MG63 (cell line): ENCODE measurements at places on chromosomes 2 and 18.

DNA sequence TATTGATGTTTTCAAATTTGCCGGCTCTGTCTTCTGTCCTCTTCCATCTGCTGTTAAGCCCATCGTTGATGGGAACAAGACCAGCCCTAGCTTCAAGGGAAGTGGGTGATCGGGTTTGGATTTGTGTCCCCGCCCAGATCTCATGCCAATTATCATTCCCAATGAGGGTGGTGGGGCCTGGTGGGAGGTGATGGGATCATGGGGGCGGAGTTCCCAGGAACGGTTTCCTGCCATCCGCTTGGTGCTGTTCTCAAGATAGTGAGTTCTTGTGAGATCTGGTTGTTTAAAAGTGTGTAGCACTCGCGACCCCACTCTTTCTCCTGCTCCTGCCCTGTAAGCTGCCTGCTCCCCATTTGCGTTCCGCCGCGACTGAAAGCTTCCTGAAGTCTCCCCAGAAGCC, 9.5 kb downstream of the ASB18 start:
- DNase-seq: no peak

- DNase-seq: no peak
Measured at GRCh38 chr2:147509821-147510220, 335.0 kb upstream of the ACVR2A start.

DNA sequence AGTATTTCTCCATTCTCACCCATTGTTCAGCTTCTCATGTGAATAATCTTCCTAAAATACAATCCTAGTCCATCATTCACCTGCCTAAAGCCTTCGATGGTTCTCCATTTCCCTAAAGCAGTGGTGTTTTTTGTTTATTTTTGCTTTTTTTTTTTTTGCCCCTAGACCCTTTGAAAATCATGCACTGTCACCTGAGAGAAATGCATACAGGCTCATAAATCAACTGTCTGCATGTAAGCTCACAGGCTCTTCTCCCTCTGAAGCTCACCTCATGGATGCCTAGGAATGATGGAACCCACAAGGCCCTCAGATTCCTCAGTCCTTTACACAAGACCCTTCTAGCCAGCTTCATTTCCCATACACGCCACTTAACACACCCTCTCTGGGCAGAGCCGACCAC, 31.5 kb downstream of the B4GALT6 start:
- no peak for DNase-seq

- no peak for DNase-seq
Measured at GRCh38 chr2:157804355-157804754, 71.8 kb downstream of the ACVR1 start.

DNA sequence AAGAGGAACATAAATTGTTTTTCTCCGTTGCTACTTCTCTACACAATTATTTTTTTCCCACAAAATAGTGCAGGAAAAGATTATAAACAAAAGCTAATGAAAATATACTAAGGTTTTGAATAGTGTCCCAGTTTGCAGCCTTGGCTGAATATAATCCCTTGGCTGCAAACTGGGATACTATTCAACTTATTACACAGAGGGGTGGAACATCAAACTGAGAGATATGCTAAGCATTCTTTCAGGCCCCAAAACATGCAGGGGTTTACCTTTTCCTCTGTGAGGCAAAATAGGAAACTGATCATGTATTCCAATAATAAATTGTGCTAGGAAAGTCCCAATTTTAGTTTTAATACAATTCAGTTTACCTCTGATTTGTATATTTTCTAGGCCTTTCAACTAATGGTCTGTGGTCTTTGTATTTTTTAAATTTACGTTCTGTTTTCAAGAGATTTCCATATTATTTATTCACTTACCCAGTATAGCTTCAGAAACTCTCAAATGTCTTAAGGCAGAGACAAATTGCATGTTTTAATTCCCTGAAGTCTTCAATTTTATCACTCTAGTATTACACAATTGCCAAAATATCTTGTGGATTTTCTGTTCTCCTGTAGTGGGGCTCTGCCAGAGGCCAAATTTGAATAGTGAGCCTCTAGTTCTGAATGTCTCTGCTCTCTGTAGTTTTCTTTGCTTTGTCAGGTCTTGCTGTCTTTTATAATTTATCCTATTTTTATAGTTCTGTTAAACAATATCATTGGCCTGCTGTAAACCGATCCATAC, 63.9 kb downstream of the PPP1R1C start:
- no peak for DNase-seq

DNA sequence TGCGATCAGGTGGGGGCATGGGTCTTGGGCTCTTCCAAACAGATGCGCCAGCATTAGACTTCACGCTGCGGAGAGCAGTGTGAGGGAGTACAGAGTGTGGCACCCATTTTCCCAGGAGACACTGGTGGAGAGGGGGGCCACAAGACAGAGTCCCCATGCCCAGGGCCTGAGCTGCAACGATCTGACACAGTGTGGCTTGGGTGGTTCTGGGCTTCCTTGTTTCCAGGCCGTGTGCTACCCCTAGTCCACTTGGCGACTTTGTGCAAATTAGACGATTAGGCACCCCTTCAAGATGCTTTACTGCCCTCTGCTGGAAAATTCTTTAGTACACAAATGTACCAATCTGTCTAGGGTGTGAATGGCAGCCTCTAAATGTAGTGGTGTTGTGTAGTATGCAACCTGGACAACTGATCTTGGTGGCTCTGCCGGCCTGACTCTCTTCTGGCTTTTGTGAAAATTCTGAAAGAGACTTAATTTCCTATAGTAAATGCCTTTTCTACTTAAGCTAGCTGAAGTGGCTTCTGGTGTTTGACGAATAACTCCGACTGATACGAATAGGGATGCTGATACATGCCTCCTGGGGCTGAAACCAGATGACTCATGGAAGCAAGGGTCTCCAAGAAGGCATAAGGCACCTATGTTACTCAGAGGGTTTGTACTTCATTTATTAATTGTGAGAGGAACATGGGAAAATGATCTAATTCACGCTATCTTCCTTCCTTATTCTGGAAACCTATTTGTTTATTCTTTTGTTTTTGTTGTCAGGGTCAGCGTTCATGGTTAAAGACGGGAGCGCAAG, 92.3 kb upstream of the SMAD2 start:
- no peak for DNase-seq

DNA sequence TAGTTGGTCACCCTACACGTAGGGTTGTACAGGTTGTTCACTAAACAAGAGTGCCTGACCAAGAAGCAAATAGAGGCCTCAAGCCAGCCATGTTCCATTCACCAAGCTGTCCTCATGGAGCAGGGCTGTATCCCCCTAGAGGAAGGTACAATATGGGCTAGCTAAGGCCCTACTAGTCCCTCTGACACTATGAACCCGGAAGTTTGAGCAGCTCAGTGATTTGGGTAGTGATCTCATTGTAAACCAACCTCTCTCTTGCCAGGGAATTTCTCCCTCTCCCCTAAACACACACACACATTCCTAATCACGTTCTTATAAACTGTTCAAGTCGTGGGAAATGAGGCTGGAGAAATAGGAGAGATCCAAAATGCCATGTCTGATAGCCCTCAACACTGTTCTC, 6.7 kb upstream of the CYS1 start:
- no peak for DNase-seq

GRCh38 chr2:181457741-181458425, 697 bp downstream of the ITGA4 start:
- peak; percentile 84 for DNase-seq

DNA sequence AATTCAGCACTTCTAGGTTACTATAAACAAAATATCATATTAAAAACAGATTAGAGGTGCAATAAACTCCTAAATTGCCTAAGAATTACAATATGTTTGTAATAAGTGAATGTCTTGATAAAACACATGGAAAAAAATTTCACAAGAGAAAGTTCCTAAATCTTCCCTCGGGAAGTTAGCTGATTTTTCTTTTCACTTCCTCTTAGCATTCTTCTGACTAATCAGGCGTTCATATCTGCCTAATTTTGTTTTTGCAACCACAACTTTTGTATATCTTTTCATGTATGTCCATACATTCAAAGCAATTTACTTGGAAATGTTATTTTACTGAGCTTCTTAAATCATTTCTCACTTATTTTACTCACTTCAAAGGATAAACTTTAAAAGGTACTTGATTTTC, 88.5 kb downstream of the RTTN start:
- no peak for DNase-seq

DNA sequence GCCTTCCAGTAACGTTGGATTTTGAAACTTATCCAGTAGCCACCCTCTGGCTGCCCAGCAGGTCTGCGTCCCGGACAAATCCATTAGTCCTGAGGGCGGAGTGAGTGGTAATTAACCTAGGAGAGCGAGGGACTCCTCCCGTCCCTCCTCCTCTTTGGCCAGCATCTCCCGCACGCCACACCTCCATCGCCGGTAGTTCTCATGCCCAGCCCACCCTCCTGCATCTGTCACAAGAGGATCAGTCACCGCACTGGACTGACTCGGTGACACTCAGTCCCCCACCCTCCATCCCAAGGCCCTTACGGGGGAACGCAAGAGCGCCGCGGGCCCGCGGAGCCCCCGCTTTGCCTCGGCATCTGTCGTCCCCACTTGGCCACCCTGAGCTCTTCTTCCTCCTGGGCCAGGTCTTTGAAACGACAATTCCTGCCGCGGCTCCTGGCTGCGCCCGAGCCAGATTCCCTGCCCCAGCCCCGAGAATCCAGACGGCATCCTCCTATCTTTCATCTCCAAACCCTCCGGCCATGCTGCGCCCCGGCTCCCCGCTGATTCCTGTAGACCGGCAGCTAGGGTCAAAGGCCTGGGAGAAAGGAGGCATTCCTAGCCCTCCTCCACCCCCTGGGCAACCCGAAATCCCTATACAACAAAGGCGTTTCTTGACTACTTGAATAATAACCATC, 77.5 kb downstream of the EIF2AK3 start:
- no peak for DNase-seq

- peak; percentile 6 for DNase-seq
Measured at GRCh38 chr2:104405623-104406022, 448.3 kb upstream of the POU3F3 start.

- no peak for DNase-seq
Measured at GRCh38 chr2:70719231-70719630, 48.8 kb downstream of the ADD2 start.

DNA sequence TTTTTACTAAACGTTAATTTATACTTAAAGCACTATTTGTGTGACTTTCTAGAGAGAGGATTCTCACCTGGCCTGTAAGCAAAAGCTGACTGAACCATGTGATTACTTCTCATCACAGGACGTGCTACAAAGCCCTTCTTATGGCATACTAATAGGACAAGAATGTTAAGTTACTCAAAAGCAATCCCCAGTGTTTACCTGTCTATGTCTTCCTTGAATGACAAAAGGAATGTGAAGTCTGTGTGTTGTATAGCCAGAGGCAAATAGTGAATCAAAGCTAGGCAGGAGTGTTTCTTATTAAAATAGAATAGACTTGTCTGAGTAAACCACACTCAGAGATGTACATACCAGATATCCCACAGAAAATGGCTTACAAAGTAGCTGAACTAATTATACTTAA, 1465.5 kb downstream of the SUCLG1 start:
- no peak for DNase-seq

DNA sequence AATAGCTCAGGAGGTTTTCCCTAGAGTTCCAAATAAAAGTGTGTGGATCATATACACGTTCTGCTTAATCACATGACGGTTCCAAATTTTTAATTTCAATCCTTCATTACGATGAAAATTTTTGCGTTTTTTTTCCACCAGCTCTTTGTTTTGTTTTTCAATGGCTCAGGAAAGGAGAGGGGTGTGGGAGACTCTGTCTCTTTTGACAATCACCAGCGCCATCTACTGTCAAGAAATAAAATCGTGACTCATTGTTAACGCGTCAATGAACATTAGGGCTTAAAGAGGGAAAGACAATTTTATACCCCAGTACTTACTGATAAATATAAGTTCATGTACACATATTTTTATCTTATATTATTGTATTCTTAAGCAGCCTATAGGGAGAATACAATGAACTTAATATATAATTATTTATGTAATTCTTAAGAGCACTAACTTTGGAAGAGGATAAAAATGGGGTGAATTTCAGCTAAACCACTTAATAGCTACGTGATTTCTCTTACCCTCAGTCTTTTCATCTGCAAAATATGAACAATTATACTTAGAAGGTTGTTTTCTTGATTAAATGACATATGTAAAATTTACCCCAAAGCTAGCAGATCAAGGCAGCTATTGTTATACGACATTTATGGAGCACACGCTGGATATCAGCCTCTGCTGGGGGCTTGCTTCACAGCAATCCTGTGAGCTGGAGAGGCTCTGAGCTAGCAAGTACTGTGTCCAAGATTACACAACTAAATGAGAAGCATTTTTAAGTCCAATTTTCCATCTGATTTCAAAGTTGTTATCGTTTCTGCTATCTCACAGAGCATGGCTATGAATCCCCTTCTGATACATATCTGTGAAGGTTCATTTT, 47.4 kb upstream of the RMDN2 start:
- DNase-seq: no peak

DNA sequence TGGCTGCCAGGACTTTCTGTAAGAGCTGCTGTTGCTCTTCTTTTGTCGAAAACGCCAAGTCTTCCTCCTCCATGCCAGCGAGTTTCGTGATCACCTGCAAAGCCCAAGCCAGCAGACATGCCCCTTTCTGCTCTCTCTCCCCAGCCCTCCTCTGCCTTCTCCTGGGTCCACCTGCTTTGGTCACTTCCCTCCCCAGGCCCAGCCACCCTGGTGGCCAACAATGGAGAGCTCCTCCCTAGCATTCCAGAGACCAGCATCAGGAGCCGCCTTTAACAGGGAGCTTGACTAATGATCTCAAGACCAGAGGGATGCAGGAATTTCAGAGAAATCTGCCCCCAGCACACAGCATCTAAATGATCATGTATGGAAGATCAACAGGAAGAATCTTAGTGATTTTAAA, 34.6 kb downstream of the ERCC3 start:
- no peak for DNase-seq

DNA sequence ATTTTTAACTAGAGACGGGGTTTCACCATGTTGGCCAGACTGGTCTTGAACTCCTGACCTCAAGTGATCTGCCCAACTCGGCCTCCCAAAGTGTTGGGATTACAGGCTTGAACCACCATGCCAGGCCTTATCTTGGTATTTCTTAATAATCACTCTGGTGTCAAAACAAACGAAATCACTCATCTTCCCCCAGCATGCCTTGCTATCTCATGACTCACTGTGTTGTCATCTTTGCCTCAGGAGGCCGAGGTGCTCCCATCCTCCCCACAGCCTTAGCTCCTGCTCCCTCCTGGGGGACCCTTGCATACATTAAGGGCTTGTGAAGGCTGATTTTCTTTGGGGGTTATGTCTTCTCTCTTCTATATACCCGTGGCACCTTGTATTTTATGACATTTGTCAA, 250.1 kb upstream of the DPP10 start:
- peak; percentile 32 for DNase-seq

DNA sequence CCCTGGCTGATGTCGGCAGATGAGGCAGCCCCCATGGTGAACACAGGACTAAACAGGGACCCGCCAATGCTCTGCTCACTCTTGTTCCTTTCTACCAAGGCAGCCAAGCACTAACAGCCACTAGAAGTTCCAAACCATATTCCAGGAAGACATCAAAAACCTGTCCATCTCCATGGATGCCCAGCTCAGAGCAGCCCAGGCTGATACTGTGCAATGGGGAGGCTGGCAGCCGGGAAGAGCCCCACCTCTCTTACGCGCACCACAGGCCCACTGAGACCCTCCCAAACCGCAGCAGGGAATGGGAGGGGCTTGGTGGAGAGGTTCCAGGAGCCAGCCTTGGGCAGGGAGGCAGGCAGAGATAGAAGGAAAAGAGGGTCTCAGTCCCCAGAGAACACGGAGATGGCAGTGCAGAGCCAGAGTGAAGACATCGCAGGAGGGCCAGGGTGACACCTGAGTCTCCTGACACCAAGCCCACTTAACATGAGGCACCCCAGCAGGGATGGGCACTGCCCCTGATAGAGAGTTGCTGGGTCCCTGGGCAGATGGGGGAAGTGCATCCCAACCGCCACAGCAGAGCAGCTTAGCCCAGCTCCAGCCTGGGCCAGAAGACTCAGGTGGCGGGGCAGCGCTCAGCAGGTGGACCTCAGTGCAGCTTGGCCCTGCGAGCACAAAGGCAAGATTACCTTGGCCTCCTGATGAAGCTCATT, 3.4 kb downstream of the HS6ST1 start:
- no peak for DNase-seq
